ENCODE measurements at places on chromosomes 16 and 17.

DNA sequence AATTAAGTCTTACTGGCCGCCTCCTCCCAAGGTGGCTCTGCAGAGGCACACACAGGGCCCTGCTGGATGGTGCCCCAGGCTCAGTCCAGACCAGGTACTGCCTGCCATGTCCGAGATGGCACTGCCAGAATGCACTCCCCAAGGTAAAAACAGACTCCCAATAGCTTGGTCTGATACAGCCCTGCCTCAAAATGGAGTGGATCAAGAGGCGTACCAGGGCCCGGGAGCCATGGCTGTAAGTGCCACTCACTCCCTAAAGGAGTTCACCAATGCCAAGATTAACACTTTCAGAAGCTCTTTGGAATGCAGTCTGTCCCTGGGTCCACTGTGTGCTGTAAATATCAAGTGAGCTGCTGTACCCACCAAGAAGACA is 576 bp upstream of the MYO18A start:
- no peak for DNase-seq

DNA sequence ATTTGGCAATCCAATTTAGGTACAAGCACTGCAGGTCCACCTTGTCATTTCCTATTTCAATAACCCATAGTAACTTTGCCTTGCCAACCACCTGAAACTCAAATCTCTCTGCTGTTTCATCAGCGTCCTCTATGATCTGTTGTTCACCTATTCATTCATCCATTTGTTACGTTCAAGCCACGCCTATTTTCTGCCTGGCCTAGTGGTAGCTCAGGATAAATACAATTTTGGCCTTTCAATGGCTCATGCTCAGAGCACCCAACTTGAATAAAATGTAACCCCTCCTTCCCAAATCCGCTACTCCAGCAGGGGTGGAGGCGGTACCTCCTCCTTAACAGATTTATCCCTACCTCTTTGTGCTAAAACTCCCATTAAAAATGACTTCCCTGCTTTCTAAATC is 3.6 kb upstream of the FBXO47 start:
- no peak for DNase-seq

GRCh38 chr17:29294580-29294900 is 592 bp upstream of the NUFIP2 start:
- no peak for DNase-seq

DNA sequence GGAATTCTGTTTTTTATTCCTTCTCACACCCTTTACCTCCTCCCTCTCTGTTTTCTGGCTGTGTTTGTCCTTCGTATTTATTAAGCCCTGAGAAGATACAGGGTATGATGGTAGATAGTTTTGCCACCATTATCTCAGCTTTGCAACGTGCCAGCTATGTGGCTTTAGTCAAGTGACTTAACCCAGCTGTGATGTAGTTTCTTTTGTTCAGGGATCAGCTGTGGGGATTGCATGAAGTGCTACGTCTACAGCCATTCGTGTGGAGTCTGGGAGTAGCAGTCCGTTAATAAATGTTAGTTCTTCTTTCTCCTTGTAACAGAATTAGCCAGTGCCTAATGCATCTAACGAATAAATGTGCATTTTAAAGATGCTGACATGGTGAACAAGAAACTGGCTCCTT is 128.4 kb downstream of the HAPSTR1 start:
- DNase-seq: no peak

- DNase-seq: no peak
Observed at GRCh38 chr17:3911271-3912053, 4.8 kb downstream of the P2RX1 start.

DNA sequence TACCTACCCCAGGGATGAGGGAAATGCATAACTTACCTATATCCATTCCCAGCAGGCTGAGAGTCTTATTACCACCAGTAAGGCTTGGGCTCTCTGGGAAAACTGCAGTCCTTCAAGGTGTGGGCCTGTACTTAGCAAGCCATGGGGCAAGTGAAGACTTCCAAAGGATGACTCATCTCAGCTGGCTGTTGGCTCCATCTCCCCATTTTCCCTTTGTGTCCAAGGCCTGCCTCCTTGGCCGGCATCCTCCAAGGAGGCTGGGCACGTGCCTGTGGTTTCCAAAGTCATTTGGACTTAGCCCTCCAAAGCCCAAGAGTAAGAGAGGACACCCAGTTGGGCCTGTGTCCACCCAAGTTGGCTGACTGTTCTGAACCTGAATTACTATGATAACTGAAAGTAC is 89.8 kb downstream of the TMEM100 start:
- no peak for DNase-seq

- no peak for DNase-seq
Observed at GRCh38 chr17:67582673-67583081, 135.1 kb upstream of the NOL11 start.

GRCh38 chr17:66491213-66491612 is 188.8 kb downstream of the PRKCA start:
- DNase-seq: no peak

DNA sequence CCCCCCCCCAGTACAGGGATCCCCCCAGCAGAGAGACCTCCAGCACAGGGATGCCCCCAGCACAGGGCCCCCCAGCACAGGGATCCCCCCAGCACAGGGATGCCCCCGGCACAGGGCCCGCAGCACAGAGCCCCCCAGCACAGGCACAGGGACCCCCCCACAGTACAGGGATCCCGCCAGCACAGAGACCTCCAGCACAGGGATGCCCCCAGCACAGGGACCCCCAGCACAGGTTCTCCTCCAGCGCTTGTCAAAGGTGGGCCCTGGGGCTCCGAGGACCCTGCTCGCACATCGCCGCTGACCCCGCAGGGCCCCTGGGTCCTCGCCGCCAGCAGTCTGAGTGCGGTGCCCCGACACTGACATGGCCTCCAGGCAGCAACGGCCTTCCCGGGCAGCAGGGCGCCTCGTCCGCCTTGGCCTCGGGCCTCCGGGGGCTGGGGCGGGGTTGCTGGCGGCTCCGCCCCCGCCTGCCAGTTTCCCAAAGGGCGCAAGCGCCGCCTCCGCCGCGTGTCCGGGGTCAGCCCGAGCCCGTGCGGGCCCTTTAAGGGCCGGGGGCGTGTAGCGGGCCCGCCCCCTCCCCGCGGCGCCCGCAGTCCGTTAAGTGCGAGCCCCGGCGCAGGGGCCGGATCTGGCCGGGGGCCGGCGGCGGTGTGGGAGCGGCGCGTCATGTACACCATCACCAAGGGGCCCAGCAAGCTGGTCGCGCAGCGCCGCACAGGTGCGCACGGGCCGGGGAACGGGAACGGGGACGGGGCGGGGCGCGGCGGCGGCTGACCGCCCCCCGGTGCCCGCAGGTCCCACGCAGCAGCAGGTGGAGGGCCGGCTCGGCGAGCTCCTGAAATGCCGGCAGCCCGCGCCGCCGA is at the start of gene MCRIP2:
MCRIP2 (plus strand) TSS at position 503 of the 863 bp plus-strand sequence; CDS start at position 667, 164 bp downstream.
- DNase-seq: peak; percentile 76

- no peak for DNase-seq
Observed at GRCh38 chr17:66331038-66331816, 28.8 kb downstream of the PRKCA start.

- no peak for DNase-seq
Observed at GRCh38 chr16:30884760-30885159, 9.1 kb downstream of the BCL7C start.

- DNase-seq: no peak
Observed at GRCh38 chr16:28089992-28090365, 26.5 kb upstream of the GSG1L start.

DNA sequence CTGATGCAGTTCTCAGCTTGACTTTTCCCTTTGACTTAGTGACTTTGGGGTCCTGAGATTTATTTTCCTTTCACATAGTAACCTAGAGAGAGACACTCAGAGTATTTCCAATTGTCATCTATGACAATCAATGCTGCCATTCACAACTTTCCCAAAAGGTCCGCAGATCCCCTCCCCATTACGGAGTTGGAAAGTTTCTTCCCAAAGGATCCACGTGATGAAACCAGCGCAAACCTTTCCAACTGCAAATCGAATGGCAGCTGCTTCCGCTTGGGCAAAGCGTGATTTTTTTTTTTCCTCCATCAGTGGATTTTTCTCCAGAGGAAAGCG is 538 bp upstream of the FCSK start:
- no peak for DNase-seq

DNA sequence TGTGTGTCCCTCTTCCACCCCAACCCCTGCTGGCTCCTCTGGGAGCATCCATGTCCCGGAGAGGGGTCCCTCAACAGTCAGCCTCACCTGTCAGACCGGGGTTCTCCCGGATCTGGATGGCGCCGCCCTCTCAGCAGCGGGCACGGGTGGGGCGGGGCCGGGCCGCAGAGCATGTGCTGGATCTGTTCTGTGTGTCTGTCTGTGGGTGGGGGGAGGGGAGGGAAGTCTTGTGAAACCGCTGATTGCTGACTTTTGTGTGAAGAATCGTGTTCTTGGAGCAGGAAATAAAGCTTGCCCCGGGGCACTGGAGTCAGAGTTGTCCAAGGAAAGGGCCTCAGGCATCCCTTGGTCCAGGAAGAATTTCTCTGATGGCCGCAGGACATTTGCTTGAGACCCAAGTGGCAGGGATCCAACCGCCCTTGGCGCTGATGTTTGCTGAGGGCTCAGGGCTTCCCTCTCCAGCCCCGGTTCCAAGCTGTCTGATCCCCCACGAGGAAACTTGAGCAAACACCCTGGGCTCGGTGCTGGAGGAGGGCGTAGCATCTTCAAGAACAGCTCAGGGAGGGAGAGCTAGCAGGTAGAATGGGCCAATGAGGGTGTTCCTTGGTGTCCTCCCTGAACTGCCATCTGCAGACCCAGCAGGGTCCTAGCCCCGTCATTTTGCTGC is 4.5 kb downstream of the NXPH3 start:
- no peak for DNase-seq

GRCh38 chr17:32596628-32597027 is 109.8 kb downstream of the CDK5R1 start:
- no peak for DNase-seq

GRCh38 chr17:4738136-4739121 is 1.2 kb upstream of the ZMYND15 start:
- DNase-seq: no peak

DNA sequence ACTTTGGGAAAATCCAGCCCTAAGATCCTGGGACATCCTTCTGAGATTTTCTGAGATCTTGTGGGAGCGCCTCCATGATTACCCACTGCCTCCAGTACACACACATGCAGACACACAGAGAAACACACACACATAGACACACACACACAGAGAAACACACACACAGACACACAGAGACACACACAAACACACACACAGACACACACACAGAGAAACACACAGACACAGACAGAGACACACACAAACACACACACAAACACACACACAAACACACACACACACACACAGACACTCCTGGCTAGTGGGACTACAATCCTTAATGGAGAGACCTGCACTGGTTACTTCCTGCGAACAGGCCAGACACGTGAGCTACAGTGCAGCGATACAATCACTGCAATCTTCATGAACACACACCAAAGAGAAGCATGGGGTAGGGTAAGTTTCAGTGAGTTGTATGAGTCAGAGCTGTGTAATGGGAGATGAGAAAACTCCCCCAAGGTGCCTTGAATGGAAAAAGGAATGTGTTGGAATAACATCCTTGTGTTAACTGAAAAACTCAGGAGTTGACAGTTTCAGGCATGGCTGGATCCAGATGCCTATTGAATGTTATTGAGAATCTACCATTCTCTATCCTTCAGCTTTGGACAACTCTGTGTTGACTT is 79.5 kb downstream of the SLC6A2 start:
- no peak for DNase-seq

GRCh38 chr16:9437115-9437514 is 345.7 kb downstream of the HAPSTR1 start:
- peak; percentile 1 for DNase-seq

DNA sequence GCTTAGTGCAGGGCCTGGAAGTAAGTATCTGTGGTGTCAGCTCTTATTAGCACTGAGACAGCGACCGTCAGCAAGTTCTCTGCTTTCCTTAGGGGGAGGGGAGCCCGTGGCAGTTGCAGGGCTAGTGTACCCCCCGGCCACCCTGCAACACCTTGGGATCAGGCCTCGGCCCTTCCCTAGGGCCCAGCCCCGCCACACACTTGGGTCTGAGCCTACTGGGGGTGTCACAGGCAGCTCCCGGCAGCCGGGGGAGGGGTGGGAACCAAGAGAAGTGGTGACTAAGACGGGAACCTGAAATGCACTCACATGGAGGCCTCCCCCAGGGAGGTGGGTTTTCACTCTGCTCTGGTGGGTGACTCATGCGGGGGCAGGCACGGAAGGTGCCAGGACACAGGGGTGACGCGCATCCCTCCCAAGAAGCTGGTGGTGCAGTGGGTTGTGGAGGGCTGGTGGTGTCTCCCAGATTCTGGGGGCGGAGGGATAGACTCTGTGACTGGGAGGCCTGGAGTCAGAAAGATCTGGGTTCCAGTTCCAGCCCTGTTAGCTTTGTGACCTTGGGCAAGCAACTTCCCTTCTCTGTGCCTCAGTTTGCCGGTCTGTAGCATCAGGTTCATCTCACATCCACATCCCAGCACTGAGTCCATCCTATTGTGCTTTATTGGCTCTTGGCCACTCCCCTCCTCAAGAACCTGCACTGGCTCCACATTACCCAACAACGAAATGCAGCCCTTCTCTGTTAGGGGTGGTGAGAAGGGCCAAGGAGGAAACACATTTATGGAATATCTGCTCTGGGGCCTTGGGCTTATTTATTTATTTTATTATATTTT is 44.5 kb downstream of the LAT start:
- no peak for DNase-seq

- DNase-seq: no peak
Observed at GRCh38 chr17:8791910-8792270, 7.3 kb downstream of the MFSD6L start.

DNA sequence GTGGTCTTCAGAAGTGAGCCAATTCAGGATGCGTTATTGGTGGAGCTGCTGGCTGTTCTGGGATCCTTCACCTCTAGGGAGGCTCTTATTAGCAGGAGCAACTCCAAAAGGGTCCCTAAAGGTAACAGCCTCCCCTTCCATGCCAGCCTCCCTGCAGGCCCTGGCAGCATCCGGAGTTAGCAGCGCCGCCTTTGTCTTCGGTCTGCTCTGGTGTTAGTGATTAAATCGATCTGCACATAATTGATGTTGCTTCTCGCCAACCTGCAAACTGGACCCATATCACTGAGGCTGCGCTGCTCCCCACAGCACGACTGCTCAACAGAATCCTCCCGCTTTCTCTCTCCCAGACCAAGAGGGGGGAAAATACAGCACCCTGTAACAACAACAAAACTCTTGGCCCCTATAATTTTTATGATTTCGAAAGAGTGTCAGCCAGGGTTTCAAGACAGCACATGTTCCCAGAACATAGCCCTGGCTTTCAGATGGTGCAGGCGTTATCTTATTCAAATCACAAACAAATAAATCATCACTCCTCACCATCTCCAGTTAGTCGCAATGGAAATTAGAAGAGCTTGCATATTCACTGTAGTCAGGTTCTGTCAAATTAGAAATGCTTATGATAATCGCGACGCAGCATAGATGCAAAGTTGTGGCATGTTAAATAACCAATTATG is 76.0 kb downstream of the IRX3 start:
- DNase-seq: no peak

GRCh38 chr17:77382966-77383612 is 242.3 kb downstream of the SEC14L1 start:
- no peak for DNase-seq

GRCh38 chr16:8644211-8645140 is 23.0 kb downstream of the METTL22 start:
- peak; percentile 53 for DNase-seq

Data from AML-193 (cell line).